ENCODE measurements at places on chromosomes 2 and 18.

DNA sequence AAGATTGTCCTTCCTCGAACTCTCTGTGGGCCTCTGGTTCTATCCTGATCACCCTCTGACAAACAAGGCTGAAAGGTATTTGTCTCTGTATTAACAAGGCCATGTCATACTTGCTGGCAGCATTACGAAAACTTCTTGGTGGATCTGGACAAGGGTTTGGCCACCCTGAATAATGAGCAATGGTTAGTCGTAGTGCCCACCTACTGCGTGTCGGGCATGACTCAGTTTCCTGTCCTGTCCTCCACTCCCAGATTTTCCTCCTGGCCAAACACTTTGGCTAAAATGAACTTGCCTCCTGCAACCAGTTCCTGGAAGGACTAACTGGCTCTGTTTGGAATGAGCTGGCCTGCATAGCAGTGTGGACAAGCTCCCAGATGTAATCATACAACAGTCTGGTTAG, 198.5 kb upstream of the SMIM21 start:
- no peak for DNase-seq

- DNase-seq: no peak
Observed at GRCh38 chr2:85248773-85249509, 78.8 kb downstream of the TGOLN2 start.

DNA sequence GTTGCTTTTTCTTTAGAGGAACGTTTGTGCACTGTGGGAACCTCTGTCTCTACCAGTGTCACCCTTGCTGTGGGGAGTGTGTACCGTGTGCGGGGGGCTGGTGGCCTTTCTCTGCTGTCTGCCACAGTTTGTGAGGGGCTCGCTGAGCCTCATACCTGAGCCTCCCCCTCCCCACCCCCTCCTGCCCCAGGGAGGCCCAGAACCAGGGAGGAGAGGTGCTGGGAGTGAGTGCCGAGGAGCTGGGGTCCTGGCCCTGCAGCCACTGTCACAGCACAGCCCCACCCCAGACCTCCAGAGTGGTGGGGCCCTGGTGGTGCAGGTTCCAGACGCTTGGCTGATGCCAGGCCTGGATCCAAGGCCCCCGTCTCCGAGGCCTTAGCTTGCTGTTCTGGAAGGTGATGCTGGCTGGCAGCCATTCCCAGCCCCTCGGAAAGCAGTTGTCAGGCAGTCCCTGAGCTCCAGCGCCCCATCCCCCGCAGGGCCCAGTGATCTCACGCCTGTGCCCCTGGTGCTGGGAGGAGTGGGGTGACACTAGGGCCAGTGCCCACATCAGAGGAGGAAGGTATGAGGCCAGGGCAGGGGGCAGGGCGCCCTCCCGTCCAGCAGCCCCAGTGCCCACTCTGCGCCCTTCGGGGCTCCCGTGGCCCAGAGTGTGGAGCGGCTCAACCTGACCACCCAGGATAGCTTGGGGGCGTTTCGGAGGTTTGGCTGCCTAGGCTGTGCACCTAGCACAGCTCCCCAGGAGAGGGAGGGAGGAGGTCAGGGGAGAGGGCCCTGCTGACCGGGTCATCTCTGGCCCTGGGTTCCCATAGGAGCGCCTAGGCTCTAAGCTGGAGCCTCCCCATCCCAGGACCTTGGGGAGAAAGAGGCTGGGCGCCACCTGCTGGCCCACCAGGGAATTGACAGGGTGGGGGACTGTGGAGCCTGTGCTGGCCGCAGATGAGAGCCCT, 53.0 kb upstream of the ALPP start:
- DNase-seq: peak; percentile 44

DNA sequence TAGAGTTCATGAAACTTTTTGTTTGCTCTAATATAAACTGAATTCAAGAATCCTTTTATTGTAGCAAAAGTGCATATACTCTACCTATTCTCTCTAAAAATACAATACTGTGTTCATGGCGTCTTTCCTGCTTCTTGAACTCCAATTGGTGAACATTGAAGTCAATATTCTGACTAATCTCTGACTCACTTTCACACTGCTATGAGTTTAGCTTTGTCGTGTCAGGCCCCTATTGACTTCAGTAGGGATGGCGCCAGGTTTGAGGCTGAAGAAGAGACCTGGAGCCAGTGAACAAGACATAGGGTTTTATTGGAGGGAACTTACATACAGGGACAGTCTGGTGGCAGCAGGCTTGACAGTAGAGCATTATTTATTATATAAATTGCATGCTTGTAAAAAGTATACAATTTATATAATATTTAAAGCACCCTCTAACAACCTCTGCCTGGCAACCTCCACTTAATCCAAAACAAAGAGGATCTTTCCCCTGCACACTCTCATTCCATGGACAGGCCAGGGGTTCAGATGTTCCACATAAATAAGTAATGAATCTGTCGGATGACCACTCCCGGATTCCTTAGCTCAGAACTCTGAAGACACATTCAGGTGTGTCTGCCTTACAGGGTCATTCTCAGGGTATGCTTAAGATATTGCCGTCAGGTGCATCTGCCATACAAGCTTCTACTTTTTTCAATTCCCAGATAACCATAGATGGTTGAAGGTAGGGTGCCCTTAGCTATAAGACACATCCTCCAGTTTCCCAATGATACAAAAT, 141.0 kb downstream of the CERS6 start:
- no peak for DNase-seq

DNA sequence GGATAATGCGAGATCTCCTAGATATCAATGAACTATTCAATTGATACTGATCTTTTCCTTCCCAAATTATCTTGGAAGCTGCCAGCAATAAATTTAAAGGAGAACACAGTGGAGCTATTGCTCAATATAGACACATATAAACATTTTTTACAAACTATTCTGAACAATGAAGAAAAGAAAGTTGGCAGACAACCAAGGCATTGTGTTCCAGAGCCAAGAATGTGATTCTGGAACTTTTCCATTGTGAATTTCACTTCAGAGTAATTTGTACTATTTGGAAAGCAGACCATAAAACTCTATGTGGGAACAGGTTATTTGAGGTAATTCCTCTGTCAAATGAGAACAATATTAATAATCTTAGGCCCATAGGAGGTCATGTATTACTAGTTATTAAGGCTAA, 588.2 kb downstream of the IRS1 start:
- DNase-seq: no peak

- no peak for DNase-seq
Observed at GRCh38 chr2:110712737-110713136, 19.6 kb upstream of the ACOXL start.

DNA sequence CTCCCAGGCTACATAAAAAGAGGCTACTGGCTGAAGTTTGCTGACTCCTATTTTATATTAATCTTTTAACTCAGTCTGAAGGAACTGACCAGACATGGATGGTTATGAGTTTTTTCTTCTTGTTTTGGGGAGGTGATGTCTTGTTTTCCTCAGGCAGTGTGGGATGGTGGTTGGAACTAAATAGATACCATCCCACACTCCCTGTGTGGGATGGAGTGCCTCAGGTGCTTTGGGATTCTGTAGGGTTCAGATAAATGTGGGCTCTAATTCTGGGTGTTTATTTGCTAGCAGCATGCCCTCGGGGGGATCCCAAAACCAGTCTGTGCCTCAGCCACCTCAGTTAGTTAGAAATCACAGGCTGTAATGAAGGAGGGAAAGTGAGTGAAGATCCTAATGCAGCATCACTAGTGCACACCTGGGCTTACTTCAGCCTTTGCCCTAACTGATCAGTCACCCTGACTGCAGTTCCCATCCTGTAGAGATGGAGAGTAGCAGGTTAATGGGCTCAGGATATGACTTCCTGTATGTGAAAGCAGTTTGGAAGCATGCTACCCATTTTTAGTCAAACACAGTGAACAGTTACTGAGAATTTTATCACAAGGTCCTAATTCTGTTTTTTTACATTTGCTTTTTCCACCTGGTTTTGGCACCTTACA, 132.2 kb downstream of the SPTBN1 start:
- no peak for DNase-seq

DNA sequence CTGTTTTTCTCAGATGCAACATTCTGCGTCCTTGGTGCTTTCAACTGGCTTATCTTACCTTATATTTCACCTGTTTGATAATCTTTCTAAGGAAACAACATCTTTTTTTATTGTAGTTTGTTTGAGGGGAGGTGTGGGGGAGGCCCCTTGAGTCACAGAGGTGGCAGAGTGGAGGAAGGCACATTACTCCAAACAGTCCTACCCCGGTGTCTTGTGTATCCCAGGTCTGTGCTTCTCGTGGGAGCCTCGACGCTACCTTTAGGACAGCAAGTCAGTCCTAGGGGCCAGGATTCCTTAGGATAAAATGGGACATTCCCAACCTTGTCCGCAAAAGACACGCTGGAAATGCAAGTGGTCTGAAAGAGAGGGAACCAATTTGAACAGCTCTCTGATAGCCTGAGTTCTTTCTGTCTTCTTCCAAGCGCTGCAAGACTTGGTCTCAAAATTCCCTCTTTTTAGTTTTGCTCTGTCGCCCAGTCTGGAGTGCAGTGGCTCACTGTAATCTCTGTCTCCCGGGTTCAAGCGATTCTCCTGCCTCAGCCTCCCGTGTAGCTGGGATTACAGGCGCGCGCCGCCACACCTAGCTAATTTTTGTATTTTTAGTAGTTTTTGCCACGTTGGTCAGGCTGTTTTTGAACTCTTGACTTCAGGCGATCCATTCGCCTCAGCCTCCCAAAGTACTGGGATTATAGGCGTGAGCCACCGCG, 4.0 kb downstream of the GATA6 start:
- DNase-seq: no peak

GRCh38 chr2:124347209-124347608, 322.1 kb downstream of the CNTNAP5 start:
- no peak for DNase-seq

DNA sequence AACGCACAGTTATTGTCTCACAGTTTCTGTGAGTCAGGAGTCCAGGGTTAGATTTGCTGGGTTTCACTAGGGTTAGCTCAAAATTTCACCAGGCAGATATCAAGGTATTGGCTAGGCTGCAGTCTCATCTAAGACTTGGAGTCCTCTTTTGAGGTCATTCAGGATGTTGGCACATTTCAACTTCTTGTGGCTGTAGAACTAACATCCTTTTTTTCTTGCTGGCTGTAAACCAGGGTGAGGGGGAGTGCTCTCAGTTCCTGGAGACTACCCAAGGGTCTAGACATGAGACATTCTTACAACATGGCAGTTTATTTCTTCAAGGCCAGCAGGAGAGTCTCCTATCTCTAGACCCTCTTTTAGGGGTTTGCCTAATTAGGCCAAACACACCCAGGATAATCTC, 12.8 kb upstream of the CAVIN2 start:
- no peak for DNase-seq

- peak; percentile 5 for DNase-seq
Observed at GRCh38 chr2:165494573-165494972, 25.1 kb downstream of the CSRNP3 start.

DNA sequence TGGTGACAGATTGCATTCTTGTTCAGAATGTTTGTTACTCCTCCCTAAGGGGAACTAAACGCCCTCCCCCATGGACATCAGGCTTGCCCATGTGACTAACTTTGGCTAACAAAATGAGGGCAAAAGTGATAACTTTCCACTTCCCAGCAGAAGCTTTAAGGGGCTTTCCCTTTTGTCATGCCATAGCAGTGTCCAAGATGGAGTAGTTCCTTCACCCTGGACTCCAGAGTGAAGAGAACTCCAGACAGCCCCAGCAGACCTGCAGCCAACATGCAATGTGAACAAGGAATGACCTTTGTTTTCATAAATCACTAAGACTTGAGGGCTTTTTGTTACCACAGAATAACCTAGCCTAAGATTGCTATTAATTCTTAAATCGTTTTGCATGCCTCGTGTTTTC, 163.5 kb downstream of the ZEB2 start:
- no peak for DNase-seq

DNA sequence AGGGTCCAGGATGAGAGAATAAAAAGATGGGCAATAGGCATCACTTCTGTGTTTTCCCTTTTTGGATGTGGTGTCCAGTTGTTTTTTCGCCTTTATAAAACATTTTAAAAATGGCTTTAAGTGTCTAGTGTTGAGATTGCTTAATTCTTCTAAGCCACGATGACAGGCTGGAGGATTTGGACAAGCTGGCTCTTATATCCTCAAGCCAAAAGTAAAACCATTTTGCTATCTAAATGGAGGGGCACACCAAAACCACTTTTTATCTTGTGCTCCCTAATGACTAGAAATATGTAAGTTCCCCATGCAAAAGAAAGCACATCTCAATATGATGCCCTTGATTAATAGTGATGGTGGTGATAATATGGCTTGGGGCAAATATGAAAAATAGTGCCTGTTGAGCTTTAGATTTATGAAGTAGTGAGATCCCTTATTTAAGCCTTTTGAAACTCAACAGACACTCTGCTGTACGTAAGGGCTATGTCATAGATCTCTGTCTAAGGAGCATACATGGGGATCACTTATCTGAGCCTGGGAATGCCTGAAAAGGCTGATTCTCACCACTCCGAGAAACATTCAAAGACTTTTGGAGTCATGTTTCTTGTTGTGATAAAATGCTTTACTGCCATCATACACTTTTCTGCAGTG, 185.5 kb downstream of the KCNS3 start:
- no peak for DNase-seq

- DNase-seq: no peak
Observed at GRCh38 chr18:48207733-48208132, 201.4 kb downstream of the ZBTB7C start.
